Stimulated activated CD4-positive, alpha-beta T cell treated with anti-CD3 and anti-CD28 coated beads, Interleukin-15, amount 100 ng/mL, for 24 hours (primary cell): ENCODE measurements at places on chromosomes 2 and 18.

DNA sequence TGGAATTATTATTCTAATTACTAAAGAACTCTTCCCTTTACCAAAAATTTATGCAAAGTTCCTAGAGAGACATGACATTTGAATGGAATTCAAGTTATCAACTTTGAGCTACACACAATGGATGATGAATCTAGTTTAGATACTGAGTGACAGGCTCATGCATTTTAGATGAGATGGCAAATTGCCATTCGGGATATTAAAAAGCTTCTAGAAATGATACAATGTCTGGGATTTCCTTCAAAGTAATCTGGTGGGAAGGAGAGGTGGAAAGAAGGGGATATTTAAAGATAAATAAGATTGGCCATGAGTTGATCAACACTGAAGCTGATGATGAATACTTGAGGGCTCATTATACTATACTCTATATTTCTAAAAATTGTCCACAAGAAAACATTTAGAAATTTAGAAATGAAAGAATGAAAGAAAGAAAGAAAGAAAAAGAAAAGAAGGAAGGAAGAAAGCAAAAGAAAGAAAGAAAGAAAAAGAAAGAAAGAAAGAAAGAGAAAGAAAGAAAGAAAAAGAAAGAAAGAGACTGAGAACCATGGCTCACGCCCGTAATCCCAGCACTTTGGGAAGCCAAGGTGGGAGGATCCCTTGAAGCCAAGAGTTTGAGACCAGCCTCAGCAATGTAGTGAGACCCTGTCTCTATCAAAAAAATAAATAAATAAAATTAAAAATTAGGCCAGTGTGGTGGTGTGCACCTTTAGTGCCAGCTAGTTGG lies 62.6 kb upstream of the NEDD4L start:
- DNase-seq = no peak

DNA sequence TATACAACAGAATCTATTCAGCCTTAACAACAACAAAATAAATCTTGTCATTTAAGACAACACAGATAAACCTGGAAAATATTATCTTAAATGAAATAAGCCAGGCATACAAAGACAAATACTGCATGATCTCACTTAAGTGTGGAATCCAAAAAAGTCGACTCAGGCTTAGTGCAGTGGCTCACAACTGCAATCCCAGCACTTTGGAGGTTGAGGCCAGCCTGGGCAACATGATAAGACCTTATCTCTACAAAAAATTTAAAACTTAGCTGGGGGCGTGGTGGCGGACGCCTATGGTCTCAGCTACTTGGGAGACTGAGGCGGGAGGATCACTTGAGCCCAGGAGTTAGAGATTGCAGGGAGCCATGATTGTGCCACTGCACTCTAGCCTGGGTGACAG lies 75.2 kb upstream of the RNU4ATAC start:
- no peak for DNase-seq

DNA sequence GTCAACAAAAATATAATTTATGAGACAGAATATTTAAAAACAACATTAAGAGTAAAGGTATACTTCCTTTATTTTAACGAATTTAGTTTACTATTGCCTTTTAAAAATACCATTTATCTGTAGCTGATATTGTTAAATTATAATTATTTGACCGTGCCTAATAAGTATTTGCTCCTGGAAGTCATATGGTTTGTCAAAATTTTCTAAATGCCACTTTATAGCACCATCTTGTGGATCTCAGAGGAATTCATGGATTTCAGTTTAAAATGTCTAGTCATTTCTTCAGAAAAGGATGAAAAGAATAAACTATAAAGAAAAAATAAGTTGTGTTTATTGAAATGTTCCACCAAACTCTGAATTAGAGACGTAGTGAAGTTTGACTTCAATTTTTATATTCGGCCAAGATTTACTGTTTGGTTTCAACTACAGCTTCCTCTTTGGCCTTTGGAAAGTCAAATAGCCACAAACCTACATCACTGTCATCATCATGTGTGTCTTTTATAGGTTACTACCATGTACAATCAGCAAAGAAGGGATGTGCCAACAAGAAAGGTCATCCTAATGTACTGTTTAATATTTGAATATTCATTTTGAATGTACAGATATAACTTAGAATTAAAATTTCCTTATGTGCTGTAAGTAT lies 10.3 kb upstream of the FTCDNL1 start:
- DNase-seq = no peak

GRCh38 chr2:155663265-155663664 lies 669.3 kb downstream of the NR4A2 start:
- no peak for DNase-seq

- peak; percentile 22 for DNase-seq
Measured at GRCh38 chr2:231780123-231780908, 766 bp downstream of the PDE6D start.

DNA sequence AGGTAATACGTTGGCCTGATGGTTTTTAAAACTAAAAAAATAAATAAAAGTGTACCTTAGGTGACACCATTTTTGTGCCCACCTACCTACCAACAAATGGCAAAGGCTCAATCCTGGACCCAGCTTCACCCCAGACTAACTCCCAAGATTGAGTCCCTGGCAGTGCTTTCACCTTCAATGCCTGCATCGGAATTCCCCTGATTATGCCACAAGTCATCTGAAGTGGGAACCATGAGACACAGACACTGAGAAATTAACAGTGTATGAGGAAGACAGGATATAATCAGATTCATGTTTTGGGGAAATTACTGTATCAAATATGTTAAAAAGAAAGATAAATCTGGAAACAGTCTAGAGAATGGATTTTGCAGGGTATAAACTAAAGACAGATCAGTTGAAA lies 41.6 kb downstream of the ZBTB14 start:
- no peak for DNase-seq

- no peak for DNase-seq
Measured at GRCh38 chr2:40037303-40037702, 258.2 kb upstream of the THUMPD2 start.

DNA sequence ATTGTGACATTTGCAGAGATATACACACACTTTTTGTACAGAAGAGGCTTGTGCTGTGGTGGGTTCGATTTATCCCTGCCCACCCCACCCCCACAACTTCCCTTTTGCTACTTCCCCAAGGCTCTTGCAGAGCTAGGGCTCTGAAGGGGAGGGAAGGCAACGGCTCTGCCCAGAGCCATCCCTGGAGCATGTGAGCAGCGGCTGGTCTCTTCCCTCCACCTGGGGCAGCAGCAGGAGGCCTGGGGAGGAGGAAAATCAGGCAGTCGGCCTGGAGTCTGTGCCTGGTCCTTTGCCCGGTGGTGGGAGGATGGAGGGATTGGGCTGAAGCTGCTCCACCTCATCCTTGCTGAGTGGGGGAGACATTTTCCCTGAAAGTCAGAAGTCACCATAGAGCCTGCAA lies 40.0 kb downstream of the STEAP3 start:
- DNase-seq = no peak

DNA sequence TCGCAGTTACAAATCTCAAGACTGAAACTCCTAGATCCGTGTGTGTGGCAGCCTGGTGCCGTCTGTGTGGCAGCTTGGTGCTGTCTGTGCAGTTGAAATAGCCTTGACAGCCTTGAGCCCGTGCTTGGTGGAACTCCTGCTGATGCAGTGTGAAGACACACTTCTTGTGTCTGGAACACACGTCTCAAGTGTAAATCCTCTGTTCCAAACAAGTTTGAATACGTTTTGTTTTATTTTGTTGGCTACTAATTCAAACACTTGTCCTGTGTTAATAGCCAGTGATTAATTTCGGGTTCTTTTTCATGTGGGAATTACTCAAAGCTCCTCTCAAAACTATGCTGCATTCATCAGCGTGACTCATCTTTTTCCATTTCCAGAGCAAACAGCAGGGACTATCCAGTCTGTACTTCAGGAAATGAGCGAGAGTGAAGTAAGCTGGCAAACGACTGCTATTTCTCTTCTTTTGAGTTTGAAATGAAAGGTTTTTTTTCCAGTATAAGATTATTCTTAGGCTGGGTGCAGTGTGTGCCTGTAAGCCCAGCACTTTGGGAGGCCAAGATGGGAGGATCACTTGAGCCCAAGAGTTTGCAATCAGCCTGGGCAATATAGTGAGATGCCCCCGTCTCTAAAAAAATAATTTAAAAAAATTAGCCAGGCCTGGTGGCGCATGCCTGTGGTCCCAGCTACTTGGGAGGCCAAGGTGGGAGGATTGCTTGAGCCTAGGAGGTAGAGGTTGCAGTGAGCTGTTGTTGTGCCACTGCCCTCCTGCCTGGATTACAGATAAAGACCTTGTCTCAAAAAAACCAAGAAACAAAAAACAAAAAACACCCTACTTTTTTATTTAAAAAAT lies 152.9 kb downstream of the SPP2 start:
- DNase-seq = peak; percentile 30

- no peak for DNase-seq
Measured at GRCh38 chr2:179191110-179191509, 73.5 kb downstream of the SESTD1 start.
